CD4-positive, alpha-beta T cell treated with Interleukin-15 for 4 hours (primary cell): ENCODE measurements at places on chromosomes 16 and 17.

DNA sequence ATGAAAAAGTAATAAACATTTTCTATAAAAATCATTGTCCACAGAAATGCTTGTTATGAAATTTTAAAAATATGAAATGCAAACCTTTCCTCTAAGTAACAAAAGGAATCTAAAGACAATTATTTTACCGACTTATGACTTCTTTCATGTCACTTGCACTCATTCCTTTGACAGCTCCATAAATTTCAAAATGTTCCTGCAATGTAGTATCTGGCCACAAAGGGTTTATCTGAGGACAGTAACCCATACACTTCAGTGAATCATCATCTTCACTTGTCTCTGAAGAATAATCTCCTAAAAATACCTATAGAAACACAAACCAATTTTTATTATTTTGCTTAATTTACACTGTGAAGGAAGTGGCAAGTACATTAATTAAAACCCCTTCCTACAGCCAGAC is 25.6 kb upstream of the ABCA10 start:
- DNase-seq, result no peak

DNA sequence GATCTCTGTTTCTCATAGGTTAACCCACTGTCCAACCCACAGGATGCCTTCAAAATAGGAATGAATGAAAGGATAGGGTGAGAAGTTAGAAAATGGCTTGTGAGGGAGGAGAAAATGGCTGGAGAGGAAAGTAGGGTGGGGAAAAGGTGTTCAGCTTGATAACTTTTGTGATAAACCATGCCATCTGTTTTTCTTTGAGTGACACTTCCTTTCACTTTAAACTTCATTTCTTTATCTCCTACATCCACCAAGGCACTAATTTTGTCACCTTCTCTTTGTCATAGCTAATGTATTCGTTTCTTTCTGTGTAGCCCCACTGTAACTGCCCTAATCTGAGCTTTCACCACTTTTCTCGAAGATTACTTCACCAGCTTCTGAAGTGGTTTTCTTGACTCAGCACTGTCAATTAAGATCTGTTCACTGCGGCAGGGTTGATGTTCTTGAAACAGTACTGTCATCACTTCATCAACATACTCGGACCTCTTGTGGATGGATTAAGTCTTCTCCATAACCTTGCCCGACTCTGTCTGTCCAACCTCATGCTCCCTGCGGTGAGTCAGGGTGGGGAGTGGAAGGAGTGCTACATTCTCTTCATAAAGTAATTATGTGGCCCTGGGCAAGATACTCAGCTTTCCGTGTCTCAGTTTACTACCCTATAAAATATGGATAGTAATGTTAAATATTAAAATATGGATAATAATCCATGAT is 5.5 kb upstream of the KRT10 start:
- DNase-seq, result no peak

DNA sequence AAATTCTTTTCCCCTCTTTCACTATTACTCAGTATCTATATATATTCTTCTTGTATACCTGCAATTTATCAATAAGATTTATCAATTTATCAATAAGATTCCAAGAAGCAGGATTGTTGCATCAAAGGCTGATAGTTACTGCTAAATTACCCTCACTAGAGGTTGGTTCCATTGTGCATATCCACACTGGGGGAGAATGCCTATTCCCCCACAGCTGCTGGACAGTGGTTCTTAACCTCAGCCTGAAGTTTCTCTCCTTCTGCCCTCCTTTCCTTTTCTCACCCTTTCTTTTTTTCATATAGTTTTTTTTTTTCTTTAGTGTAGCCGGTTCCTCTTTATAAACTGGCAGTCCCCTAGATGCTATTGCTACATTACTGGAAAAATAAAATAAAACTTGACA is 6.3 kb downstream of the C17orf78 start:
- DNase-seq, result no peak

GRCh38 chr16:74698222-74698621 is 2.4 kb downstream of the MLKL start:
- DNase-seq, result peak; percentile 13

DNA sequence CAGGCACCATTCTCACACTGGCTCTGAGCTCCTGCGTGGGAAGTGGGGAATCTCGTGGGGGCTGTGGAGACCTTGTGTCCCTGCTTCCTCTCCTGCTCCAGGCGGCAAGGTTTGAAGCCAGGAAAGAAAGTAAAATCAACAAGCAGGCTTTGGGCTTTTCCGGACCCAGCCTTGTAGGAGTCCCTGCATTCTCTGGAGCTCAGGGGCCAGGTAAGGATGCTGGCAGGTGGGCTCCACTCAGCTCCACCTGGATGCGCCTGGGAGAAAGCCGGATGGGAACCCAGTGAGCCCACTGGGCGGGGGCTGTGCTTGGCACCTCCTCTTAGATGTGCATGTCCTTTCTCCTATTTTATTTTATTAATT is 362.5 kb downstream of the SEC14L1 start:
- DNase-seq, result no peak

DNA sequence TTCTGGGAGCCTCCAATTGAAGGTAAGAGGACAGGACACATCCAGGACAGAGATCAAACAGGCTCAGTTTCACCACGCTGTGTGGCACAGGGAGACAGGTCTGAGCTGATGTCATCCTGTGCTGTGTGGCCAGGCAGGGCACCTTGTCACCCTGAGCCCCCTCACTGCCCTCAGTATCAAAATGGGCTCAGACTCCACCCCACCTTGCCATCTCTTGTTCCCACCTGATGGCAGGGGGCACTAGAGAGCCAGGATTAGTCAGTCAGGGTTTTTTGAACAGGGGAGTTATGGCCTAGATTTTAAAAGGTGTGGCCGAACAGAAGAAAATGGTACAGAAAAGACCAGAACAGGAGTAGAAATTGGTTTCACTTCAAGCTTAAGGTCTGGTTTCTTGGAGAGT is 2.6 kb downstream of the KAT2A start:
- DNase-seq, result peak; percentile 50

DNA sequence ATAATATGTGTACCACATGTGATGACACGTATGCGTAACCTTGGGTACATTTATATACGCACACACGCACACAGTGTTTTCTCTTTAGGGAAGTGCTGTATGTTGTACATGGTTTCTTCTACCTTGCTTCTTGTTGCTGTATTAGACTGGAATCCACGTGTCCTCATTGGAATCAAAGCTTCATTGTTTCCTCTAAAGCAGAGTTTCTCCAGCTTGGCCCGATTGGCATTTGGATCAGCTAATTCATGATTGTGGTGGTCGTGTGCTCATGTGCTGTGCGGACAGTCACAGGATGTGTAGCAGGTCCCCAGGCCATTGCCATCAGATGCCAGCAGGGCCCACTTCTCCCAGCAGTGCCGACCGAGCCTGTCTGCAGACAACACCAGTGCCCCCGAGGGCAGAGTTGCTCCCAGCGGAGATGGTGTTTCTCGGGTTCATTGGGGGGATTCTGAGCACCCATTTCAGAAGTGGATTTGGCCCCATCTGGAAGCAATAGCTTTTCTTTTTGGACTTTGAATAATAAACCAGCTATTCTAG is 148.4 kb downstream of the RPTOR start:
- no peak for DNase-seq

DNA sequence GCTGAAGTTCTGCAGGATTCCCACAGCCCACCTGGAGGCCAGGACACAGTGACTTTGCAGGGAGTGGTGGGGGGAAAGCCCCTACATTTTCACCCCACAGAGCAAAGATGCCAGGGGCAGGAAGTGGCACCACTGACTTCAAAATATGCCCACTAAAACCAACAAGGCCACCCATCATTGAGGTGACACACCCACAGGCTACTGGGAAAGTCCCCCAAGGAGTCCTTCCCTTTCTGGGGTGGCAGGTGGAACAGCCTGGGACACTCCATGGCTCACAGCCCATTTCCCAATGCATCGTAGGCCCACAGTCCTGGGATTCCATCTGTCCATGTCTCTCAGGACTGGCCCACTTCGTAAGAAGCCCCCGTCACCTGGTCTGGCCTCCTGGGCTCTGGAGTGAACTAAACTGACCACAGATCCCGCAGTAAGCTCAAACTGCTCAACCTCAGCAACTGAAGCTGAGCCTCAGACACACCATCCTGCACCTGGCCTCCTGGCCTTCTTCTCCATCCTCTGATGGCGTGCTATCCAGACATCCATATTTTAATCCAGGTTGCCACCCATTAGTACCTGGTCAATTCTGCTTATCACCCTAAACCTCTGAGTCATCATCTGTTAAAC is 7.5 kb upstream of the CCL1 start:
- DNase-seq, result no peak

DNA sequence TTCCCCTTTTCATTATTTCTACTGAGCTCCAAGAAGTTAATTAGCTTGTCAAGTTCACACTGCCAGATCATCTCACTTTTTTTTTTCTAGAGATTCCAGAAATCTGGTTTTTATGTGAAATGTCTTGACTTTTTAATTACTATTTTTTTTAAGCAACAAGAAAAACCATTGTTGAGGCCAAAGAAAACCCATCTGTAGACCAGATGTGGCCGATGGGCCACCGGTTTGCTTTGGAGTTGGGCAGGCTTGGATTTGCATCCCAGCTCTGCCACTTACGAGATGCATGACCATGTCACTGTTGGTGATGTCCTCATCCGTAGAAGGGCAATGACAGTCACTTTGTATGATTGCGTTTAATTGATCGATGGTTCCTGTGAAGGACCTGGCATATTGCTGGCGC is 34.2 kb upstream of the MRTFB start:
- no peak for DNase-seq

- DNase-seq, result no peak
These were observed 75.2 kb downstream of the KATNIP start for GRCh38 chr16:27625050-27625697.

- no peak for DNase-seq
These were observed 78.9 kb downstream of the CNGB1 start for GRCh38 chr16:57892041-57892440.
